ENCODE measurements at places on chromosomes 16 and 17.

- DNase-seq = no peak
Observed at GRCh38 chr16:86726340-86726739, 148.0 kb downstream of the FOXL1 start.

DNA sequence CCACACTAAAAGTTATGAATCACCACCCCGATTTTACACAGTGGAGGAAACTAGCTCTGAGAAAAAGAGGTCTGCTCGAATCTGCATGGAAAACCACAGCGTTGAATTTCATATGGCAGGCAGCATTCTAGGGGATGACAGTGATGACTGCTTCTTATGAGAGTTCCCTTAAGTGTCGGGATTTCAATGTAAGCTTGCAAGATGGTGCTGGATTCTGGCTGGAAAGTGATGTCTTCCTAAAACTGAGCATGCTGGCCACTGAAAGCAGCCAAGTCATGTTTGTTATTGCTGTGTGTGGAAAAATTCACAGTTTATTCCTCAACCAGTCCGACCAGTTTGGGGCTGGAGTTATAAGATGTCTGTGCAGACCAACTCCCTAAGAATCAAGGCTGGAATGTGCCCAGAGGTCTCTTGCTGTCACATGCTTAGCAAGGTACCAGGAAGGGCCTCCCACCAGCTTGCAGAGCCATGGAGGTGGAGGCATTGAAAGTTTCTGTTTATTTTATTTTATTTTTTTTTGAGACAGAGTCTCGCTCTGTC is 37.2 kb upstream of the GAN start:
- DNase-seq = no peak

DNA sequence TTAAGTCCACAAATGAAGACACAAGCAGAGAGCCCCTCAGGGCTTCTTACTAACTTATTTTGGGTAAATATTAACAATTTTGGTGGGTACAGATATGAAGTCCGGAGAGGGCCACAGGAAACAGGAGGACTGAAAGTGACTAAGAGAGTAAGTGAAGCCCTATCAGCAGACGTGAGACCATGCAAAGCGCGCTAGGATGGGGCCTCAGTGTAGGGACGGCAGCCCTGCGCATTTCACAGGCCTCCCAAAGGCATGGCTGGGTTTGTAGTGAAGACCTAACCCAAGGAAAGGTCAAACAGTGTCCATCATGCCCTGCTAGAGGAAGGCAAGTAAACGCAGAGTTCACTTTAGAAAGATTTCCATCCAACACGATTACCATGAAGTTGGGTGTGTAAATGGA is 60.0 kb upstream of the SREBF1 start:
- DNase-seq = no peak

DNA sequence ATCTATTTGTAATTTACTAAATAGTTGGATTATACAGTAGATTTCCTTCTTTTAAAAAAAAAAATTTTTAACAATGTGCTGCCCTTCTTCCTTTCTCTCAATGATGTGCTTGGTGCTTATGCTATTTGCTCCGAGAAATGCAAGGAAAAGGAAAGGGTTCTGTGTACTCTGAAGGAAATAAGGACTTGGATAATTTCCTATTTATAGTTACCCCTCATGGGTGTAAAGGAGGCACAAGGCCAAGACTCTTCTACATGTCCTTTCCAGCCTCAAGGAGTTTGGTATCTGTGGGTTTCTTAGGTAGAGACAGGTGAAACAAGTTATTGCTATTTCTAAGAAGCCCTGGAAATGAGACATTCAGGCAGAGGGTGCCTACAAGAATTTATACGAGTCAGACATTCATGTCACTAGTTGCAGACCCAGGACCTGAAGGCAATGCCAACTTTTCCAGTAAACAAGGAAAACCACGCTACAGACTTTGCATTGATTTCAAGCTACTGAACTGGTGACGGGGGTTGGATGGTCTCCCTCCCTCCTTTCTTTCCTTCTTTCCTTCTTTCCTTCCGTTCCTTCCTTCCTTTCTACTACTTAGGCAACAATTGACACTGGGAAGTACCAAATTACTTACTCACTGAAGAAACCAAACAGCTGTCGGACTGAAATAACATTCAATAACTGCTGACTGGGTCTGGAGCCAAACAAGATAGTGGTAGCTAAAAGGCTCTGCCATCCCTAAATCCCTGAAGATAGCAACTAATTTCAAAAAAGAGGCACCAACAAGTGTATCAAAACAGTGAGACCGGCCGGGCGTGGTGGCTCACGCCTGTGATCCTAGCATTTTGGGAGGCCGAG is 33.8 kb upstream of the GHDC start:
- peak; percentile 57 for DNase-seq

GRCh38 chr17:49422714-49423113 is 8.0 kb upstream of the PHB1 start:
- no peak for DNase-seq

GRCh38 chr16:35750701-35751104 is 2291.3 kb downstream of the TP53TG3F start:
- DNase-seq = no peak

- DNase-seq = no peak
Observed at GRCh38 chr17:68324114-68324513, 32.8 kb downstream of the ARSG start.

DNA sequence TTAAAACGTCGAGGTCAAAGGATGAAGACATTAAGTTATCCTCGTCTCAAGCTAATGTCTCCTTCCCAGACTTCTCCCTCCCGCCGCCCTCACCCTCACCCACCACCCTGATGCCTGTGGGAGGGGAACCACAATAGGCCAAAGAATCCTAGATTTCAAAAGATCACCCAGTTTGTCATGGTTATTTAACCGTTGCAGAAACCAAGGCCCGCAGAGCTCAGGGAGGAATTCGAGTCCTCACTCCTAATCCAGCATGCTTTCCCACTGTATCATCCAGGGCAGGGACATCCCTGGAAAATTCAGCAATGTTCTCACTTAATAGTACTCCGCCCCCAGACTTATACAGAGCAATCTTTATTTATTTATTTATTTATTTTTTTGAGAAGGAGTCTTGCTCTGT is 41.8 kb upstream of the MYH10 start:
- no peak for DNase-seq

DNA sequence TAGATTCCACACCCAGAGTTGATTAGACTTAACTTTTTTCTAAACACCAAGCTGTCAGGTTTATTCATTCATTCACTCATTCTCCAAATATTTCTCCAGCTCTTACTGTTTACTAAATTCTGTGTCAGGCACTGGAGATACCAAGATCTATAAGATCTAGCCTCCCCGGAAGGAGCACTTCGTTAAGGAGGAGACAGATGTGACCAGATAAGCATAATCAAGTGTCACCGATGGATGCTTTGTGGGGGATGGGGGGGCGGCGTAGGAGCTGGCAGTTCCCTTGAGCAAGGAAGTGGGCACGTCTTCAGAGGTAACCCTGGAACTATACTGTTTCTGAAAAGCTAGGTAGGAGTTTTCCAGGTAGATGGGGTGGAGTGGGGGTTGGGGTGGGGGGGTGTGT is 3.8 kb upstream of the RPL26 start:
- no peak for DNase-seq

DNA sequence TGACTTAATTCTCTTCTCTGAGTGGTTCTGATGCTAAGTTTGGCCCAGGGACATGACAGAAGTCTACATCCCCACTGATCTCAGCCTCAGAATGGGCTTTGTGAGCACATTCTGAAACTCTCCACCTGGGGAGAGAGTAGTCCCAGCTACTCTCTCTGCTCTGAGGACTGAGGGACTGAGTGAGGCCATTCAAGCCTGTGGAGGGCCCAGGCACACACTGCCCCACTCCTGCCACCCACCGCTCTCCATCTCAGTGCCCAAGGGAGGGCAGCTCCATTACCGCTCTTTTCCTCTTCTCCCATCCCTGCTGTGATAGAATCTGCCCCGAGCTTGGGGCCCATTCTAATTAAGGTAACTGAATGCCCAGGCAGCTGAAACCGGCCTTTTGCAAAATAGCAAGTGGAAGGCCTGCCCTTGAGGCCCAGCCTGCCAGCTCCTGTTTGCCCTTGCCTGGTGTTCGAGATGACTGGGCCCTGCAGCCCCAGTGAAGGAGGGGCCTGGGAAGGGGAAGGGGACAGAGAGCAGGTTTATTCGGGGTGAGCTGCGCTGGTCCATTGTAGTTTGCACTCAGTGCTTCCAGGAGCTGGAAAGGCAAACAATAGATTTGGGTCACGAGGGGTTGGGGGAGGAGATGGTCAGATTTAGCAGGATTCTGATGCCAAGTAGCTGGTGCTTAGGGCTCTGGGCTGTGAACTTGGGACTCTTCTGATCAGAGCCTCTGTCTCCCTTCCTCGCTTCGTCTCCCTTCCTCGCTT is 76.2 kb downstream of the RAB11FIP4 start:
- DNase-seq = no peak

GRCh38 chr16:75112734-75113491 is 3.7 kb downstream of the LDHD start:
- no peak for DNase-seq

DNA sequence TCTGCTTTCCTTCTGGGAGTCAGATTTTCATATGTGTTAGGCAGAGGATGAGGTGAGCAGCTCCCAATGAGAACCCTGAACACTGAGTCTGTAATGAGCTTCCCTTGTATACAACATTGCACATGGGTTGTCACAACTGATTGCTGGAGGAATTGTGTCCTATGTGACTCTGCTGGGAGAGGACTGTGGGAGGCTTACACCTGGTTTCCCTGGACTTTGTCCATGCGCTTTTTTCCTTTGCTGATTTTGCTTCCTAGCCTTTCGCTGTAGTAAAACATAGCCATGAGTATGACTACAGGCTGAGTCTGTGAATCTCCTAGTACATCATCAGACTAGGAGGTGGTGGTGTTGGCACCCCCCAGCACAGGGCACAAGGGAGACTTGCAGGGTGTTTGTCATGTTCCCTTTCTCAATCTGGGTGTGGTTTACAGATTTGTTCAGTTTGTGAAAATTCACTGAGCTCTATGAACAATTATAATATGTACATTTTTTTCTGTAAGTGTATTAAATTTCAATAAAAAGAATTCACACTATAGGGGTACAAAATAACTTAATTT is 1.7 kb upstream of the PLK1 start:
- DNase-seq = peak; percentile 43

DNA sequence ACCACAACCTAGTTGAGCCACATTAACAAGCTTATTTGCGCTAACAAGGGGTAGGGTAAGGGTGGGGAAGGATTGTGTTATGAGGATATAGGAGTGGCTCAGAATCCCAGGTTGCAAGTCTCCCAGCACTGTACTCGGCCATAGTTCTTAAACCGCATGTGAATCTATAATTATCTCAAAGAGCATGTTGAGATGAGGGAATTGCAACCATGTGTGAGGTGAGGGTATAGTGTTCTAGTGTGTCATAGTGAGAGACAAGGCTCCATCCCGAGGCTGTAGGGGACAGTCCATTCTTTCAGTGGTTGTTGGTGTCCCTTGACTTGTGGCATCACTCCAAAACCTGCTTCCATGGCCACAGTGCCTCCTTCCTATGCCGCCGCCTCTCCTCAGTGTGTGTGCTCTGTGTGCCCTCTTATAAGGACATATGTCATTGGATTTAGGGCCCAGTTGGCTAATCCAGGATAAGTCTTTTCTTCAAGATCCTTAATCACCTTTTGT is 22.7 kb upstream of the ATP5MC1 start:
- DNase-seq = no peak

DNA sequence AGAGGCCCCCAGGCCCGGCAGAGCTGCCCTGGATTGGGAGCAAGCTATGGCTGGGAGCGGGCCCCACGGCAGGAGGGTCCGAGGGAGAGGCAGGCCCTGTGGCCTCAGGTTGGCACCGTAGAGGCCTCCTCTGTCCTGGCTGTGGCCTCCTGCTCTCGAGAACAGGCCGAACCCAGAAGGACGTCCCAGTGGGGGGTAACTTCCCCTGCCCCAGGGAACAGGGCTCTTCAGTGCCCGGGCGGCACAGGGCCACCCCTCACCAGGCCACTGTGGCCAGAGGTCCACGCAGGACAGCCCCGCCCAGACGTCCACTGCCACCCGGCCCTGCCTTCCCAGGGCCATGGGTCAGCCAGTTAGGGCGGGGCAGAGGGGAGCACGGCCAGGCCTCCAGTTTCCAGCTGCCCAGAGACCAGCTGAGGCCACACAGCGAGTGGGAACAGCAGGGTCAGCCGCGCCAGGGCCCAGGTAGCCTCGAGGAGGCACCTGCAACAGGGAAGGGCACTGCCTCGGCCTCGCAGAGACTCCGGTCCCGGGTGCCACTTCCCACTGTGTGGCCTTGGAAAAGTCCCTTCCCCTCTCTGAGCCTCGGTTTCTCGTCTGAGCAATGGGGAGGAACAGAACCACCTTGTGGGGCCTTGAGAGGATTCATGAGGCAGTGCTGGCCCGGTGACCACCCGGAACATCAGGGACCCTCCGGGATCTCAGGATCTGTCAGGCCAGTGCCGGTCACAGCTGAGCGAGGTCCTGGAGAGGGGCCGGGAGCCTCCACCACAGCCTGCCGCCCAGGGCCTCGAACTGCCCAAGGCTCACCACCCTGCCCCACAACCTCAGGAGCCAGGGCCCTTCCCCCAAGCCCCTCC is 32.0 kb downstream of the ZNF469 start:
- DNase-seq = no peak

DNA sequence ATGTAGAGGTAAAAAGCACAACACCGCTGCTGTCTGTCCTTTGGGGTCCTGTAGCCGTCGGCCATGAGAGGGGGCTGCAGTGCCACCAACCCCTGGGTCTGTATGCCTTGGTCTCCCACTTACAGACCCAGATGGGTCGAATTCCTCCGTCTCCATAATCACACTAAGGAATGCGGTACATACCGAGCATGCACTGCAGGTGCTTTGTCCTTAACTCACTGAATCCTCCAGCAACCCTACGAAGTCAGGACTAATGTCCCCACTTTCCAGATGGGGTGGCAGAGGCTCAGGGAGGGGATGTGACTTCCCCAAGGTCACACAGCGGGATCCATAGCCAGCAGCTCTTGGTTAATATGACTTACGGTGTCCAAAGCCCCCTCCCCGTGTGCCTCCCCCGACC is 219.9 kb upstream of the CIBAR2 start:
- DNase-seq = no peak

DNA sequence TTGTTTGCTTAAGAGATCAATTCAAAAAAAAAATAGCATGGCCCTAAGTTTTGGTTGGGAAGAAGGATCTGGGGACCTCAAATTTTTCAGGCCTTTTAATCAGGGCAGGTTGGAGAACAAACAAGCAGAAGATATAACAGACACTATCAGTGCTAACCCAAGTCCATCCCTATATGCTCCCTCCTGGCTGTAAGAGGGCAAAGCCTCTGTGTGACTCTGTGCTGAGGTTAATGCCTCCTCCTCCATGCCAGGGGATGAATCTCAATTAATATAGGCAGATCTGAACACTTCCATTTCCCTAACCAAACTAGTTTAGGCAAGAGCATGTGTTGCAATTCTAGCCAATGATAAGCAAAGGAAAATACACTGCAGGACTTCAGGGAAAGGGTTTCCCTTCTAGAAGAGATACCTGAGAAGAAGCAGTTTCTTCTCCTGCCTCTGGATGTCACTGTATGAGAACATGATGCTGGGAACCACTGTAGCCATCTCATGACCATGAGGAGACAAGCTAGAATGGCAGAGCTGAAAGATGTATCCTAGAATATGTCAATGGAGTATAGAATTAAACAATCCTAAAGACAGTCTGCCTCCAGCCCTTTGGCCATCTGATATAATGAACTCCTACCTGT is 76.0 kb downstream of the CHD9NB start:
- peak; percentile 36 for DNase-seq
